NCI-H524 treated with DMSO at 0.1 percent for 48 hours (cell line): ENCODE measurements at places on chromosomes 2 and 18.

DNA sequence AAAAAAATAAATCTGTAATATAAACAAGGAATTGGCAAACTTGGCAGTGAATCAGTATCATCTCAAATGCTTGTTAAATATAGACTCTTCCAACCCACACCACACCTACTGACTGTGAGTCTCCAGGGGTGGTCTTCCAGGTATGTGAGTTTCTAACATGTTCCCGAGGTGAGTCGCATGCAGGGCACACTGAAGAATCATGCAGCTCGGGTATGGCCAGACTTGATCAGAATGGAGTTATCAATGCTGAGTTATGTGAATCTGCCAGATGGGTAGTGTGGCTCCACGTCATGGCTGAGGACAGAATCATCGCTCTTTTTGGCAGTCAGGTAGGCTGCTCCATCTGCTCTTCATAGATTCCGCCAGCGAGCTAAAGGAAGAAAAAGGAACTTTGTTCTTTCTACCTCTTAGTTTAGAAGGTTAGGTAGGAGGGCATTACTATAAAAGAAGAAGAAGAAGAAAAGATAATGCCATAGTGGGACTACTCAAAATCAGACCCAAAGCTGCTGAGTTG, 1279.7 kb upstream of the ZEB2 start:
- DNase-seq, result no peak

- no peak for DNase-seq
These were observed 32.0 kb downstream of the CDH19 start for GRCh38 chr18:66571845-66572244.

DNA sequence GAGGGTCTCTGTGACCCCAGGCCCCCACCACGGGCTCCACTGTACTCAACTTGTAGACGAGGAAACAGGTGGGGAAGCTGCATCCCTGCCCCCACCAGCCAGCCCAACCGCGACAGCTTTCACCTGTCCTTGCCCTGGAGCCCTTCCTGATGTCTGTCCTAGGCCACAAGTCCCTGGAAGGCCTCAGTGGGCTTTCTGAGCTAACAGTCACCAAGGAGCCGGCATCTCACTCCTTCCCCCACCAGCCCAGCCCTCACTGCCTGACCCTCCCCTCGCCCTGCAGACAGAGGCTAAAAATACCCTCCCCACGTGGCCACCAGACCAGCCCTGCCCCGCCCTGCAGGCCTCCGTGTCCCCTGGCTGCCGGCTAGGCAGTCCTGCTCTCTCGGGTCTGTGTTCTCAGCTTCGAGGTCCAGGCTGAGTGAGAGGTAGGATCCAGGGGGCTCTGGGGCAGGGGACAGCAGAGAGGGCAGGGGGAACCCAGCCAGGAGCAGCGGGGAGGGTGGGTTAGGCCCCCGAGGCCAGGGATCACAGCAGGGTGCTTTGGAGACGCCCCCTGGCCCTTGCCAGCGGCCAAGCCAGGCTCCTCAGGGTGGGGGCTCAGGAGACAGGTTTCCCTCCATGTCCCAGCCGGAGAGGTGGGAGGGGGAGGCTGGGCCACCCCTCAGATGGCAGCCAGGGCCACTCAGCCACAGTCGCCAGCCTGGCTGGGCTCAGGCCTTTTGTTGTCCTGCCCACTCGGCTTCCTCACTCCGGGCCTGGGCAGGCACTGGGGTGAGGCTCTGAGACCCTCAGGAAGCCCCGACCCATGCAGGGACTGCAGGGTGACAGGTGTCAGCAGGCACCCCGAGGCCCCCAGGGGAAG, at the start of gene KLHL30:
Gene KLHL30 (plus strand): TSS at position 338 of the 865 bp plus-strand sequence. CDS start 2,087 bp downstream, outside the sequence.
- DNase-seq, result no peak

DNA sequence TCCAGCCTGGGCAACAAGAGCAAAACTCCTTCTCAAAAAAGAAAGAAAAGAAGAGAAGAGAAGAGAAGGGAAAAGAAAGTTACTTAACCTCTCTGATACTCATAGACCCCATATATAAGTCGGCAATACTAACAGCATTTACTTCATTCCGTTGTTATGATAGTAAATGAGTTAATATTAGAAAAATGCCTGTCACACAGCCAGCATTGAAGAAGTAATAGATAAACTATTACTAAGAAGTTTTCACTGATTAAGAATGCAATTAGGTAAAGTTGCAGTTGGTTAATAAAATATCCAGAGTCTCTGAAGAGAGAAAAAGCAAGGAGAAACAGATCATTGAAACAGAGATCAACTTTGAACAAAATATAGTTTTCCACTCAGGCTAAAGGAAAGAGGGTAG, 161.3 kb upstream of the UBE2E3 start:
- DNase-seq, result no peak

- no peak for DNase-seq
These were observed 52.7 kb upstream of the MAPK4 start for GRCh38 chr18:50507120-50507590.

DNA sequence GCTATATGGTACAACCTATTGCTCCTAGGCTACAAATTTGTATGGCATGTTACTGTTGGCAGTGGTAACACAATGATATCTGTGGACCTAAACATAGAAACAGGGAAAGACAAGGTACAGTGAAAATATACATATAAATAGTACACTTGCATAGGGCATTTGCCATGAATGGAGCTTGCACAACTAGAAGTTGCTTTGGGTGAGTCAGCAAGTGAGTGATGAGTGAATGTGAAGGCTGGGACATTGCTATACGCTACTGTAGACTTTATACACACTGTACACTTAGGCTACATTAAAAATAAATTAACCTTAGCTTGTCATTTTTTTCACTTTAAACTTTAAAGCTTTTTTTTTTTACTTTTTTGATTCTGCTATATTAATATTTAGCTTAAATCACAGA, 500.0 kb upstream of the SETBP1 start:
- no peak for DNase-seq

DNA sequence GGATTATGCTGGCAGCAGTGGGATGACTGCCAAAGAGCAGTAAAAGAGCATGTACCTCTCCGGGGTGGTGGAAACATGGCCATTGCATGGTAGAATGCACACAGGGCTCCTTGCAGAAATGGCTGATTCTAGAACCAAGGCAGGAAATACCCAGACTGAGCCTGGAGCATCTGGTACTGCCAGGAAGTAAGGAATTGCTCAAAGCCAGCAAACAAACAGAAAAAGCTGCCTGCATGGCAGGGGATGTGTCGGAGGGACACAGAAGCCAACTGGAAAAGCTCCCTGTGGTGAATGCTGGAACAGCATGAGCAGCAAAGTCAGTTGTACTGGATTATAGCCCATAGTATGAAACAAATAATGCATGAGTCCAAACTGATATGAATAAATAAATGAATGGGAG, 78.0 kb upstream of the NFATC1 start:
- DNase-seq, result no peak

DNA sequence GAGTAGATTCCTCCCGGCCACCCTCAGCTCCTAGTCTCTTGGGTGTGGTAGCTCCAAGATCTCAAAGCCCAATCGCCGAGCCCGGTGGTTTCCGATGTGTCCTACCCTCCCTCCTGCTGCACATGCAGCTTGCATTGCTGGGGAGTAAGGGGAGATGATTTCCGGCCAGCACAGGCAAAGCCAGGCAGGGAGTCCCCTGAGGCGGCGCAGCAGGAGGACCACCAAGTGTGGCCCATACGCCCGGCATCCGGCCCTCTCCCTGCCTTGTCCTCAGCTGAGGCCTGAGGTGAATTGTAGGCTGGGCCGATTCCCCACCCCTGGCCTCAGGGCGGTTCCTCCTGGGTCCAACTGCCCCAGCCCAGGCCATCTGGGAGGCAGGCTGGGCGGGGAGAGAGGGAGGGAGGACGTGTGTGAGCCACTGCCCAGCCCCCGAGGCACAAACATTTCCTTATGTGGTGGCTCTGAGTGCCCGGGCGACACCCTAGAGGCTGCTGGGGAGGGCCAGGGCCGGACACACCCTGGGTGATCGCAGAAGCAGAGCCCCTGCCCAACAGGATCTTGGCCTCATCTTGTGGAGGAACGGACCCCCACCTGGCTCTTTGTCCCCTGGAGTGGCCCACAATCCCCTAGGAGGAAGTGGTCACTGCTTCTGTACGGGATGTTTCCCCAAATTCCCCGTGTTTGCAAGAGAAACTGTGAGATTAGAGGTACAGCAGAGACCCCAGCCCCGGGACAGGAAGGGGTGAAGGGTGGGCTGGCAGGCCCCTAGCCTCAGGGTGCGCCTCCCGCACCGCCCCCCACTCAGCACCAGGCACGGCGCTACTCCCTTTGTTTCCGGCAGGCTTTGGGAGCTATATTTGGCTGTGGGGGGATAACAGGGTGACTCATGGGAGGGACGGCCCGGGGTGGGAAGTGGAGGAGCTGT, 41.9 kb upstream of the PTMA start:
- DNase-seq, result no peak

GRCh38 chr2:191676790-191677645, 918 bp upstream of the NABP1 start:
- peak; percentile 4 for DNase-seq

- no peak for DNase-seq
These were observed 55.3 kb downstream of the TWIST2 start for GRCh38 chr2:238903141-238903540.

DNA sequence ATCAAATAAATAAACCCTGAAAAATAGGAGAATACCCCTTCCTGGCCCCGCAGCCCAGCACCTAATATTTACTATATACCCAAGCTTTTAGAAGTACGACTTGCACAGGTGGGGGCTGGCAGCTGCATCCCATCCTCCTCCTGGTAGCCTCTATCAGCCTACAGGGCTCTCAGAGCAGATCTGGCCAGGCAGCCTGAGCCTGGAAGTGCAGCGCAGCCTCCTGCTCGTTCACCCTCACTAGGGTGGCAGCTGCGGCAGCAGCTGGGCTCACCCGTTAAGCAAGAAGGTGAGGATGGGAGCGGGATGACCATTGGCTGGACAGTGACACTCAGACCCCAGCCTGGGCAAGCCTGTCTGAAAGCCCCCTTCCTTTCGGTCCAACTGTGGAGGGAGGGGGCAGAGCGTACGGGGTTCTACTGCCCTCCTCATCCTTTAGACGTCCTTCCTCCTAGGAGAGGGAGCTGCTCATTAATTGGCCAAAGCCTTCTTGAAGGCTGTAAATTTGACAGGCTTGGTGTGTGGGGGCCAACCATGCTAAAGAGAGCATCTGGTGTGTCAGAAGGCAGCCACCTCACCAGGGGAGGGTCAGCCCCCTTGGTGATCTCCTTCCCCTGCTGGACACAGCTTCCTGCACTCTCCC, 23.3 kb downstream of the MPHOSPH10 start:
- no peak for DNase-seq

DNA sequence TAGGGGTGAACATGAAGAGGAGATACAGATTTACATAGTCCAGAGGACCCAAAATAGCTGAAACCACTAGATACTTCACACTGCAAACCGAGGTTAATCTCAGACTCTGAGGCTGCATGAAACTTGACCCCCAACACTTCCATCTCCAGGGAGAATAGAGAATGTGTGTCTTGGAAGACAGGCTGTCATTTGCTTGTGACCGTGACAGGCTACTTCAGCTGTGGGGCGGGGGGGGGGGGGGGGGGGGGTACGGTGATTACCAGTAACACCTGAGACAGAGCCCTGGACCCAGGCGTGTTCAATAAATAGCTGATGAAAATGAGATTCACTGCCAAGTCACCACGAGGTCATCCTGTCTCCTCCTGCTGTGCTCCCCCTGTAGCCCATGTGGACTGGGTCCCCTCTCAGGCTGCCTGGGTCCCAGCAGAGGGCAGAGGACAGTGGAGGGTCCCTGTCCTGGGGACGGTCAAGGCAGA, 5.7 kb upstream of the KLHL29 start:
- no peak for DNase-seq

GRCh38 chr2:39849064-39849463, 70.0 kb upstream of the THUMPD2 start:
- no peak for DNase-seq

DNA sequence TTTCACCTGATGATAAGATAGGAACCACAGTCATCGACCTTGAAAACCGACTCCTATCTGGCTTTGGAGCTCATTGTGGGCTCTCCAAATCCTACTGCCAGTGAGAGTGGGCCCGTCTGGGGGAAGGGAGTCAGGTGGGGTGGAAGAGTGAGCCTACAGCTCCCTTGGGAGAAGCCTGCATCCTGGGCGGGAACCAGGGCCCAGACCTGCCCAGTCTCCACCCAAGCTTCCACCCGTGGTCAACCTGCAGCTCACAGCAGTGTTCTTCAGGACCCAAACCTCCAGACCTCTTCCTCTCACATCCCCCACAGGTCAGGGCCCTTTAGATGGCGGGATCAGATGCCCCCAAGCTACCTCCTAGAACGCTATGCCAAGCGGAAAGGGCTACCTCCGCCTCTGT, 40.2 kb downstream of the LMAN2L start:
- DNase-seq, result no peak

- DNase-seq, result no peak
These were observed 16.5 kb downstream of the CDH19 start for GRCh38 chr18:66587430-66587829.

GRCh38 chr2:200253639-200254038, 52.9 kb upstream of the SPATS2L start:
- DNase-seq, result no peak

- DNase-seq, result no peak
These were observed 62.0 kb downstream of the MAP3K20 start for GRCh38 chr2:173137610-173138009.

GRCh38 chr2:24754985-24755705, 38.0 kb downstream of the PTRHD1 start:
- no peak for DNase-seq

DNA sequence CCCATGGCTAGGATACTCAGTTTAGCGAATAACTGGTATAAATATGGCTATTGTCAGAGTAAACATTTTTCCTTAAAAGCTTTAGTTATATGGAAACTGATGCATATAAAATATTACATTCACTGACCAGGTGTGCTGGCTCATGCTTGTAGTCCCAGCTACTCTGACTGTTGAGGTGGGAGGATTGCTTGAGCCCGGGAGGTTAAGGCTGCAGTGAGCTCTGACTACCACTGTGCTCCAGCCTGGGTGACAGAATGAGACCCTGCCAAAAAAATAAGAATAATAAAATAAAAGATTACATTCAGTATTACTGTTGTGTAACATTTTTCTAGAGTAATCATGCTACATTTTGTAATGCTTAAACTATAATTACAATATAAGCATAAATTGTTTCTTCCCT, 350.4 kb upstream of the FSIP2 start:
- no peak for DNase-seq

DNA sequence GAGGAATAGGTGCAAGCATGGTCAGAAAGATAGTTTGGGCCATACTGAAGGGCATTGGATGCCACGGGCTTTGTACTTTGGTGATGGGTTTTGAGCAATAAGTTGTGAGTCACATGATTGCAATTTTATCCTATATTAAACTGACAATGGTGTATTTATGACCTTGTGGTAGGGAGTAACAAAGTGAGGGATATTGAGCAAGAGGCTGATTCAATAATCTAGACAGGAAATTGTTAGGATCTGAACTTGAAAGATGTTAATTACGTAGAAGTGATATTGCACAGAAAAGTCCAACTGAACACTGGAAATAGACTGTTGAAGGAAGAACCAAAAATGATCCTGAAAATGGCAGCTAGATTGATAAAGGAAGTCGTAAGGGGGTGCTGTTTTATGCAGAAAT, 46.6 kb upstream of the TCF4 start:
- DNase-seq, result no peak
